Fibroblast of mammary gland (primary cell): ENCODE measurements at places on chromosomes 7 and 10.
A peak's percentile ranks its signal among the peaks of the same experiment; 100 is the strongest.

GRCh38 chr7:73487486-73487885, 34.6 kb downstream of the BAZ1B start:
- peak; percentile 5 for DNase-seq

- no peak for DNase-seq
These were observed 41.1 kb downstream of the GLRX3 start for GRCh38 chr10:130177250-130177649.

GRCh38 chr7:35036361-35037171, 719 bp downstream of the DPY19L1 start:
- peak; percentile 59 for DNase-seq

- no peak for DNase-seq
These were observed 25.2 kb downstream of the UNCX start for GRCh38 chr7:1257863-1258262.

GRCh38 chr7:10557375-10557774, 416.3 kb upstream of the PHF14 start:
- no peak for DNase-seq
